ENCODE measurements at places on chromosomes 3 and 15.

DNA sequence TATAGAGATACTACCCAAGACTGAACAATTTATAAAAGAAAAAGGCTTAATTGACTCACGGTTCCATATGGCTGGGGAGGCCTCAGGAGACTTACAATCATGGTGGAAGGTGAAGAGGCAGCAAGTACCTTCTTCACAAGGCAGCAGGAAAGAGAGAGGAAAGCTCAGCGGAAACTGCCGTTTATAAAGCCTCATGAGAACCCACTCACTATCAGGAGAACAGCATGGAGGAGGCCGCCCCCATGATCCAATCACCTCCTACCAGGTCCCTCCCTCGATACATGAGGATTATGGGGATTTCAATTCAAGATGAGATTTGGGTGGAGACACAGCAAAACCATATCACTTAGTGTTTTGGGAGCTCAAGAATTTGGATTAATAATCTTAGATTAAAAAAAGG, 240.2 kb downstream of the UACA start:
- no peak for DNase-seq

DNA sequence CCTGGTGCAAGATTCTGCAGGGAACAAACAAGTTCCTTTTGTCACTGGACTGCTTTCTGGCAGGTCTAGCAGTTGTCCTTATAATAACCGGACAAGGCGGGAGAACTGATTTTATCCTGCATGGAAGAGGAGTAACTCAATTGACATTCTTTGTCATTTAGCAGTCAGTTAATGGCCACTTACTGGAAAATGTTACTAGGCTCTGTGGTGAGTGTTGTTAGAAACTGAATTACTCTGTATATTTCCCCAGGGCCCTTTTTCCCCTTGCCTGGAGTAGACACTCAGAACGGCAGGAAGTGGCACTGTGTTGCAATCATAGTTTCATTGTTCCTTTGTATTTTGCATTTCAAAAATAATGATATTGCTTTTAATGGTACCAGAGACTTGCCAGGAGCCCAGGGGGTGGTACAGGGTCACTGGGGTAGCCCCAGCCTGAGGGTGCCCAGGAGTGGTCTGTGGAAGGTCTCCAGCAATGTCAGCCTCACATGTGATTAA, 318.6 kb upstream of the LRRFIP2 start:
- DNase-seq, result peak; percentile 96

GRCh38 chr15:60009124-60009960, 5.2 kb downstream of the FOXB1 start:
- DNase-seq, result no peak

- peak; percentile 87 for DNase-seq
These were observed 6.4 kb downstream of the CELSR3 start for GRCh38 chr3:48656061-48656840.

DNA sequence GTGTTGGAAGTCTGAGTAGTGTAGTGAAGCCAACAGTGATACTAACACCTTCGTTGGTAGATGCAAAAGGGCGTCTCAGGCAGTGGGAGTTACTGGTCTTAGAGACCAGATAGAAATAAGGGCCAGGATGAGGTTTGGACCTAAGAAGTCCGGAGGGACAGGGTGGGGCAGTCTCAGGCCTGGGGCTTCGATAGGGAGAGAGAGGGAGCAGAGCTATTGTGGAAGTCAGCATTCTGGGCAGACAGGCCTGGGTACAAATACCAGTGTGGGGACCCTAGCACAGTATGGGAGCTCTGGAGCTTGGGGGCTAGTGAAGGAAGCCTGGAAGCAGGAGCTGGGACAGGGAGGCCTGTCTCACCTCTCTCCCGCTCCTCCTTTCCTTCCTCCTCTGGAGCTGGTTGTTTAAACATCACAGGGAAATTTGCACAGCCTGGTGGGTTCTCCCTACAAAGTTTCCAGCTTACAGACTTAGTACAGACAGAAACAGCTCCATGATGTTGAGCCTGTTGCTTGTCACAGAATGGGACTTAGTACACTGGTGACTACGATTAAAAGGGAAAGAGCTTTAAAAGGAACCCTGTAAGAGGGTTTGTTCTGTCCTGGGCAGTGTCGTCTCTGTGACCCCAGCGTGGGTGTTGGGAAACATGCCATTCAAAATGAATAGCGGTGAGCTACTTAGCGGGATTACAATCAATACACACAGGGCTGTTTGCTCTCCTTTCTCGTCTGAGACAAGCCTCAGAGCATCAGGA, 76.4 kb upstream of the TNFAIP8L3 start:
- DNase-seq, result no peak

- DNase-seq, result no peak
These were observed 19.9 kb downstream of the POLR2M start for GRCh38 chr15:57726411-57726810.

GRCh38 chr3:168427835-168428475, 332.2 kb upstream of the GOLIM4 start:
- DNase-seq, result peak; percentile 40

DNA sequence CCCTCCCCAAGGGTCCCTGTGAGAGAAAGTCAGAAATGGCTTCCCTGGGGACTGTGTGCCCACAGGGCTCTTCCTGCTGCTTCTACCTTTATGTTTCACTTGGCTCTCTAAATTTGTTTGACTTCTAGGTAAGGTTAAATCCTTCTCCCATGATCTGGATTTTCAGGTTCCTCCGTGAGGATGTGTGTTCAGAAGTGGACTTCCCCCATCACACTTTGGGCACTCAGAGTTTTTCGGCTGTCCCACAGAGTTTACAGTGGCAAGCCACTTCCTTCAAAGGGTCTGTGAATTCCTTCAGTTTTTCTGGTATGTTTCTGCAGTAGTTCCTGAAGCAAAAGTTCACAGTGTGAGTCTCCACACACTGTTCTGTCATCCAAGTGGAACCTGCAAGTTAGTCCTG, 30.9 kb upstream of the RARB start:
- DNase-seq, result no peak

DNA sequence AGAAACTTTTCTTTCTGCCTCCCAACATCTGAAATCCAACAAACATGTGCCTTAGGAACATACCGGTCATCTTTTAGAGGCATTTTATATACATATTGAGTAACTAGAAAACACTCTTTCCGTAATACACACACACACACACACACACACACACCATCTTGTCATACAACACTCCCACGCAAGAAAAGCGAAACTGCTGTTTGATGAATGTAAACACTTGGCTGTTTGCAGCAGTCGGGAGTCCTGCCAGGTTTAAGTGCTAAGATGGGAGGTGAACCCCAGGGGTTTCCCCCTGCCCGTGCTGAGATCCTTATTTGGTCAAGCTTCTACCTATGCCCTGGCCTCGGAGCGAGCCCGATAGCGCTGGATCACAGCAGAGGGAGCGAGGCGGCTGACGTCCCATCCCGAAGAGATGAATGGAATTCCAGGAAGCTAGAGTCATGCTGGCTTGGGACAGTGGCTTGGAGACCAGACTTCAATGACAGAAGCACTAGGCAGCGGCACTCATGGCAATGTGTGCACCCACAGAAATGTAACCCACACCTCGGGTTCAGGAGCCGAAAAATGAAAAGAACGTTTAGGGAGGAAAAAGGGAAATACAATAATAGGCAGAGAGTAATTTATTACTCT, 1.3 kb upstream of the THBS1 start:
- DNase-seq, result no peak

- no peak for DNase-seq
These were observed 134.6 kb downstream of the PEAK1 start for GRCh38 chr15:77285057-77285997.

- DNase-seq, result no peak
These were observed 381.0 kb downstream of the SOX2 start for GRCh38 chr3:182092662-182093262.

GRCh38 chr3:88742674-88743507, 364.5 kb upstream of the EPHA3 start:
- DNase-seq, result no peak

- no peak for DNase-seq
These were observed 48.5 kb downstream of the ACAA1 start for GRCh38 chr3:38088126-38089078.

DNA sequence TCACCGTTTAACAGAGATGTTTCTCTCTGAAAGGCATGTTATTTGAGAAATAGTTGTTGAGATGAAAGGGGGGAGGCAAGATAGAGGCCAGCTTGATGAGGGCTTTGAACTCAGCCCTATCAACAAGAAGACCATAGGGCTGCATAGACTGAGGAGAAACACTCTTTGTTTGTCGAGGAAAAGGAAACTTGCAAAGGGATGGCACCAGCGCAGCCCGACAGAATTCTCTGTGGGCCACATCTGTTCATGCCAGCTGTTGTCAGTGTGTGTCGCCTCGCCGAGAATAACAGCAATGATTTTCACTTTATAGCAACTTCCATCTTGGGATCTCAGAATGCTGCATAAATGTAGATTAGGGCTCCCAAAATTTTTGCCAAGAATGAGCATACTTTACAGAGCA, 478.3 kb upstream of the TPRG1 start:
- DNase-seq, result no peak

GRCh38 chr3:176087066-176087697, 1110.1 kb downstream of the TBL1XR1 start:
- DNase-seq, result no peak

DNA sequence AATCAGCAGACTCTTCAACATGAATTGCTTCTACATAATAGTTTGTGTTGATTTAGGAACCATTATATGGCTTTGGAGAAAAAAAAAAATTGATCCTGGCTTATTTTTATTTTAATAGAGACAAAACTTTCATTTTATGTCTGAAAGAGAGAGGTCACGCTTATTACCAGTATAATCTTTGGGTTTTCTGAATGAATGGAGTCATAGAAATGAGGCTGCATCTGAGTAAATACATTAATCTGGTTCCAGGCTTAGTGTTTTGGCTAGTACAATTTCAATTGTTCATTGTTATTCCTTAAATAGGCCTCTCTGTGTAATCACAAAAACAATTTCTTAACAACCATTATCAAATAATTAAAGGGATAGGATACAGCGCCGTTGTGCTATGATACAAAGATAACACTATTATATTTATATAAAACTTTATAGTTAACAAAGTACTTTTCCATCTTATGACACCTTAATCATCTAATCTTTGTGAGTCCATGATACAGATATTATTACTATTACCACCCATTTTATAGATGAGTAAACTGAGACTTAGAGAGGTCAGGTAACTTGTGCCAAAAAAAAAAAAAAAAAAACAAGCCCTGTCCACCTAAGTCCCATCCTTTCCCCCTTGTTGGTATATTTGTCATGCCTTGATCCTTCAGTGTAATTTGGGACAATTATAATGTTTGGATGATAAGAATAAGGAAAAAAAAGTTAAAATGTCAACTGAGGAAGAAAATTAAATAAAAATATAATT, 41.8 kb upstream of the GOLM2 start:
- no peak for DNase-seq

DNA sequence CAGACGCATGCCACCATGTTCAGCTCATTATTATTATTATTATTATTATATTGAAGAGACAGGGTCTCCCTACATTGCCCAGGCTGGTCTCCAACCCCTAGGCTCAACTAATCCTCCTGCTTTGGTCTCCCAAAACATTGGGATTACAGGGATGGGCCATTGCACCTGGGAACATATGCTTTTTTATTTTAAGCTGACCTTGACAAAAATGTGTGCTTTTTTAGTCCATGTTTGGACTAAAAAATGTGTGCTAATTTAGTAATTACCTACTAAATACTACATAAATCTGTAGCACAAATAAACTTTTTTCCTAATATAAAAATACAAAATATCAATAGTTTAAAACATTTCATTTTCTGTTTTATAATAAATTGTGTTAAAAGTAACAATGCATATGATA, 693.2 kb downstream of the ROBO1 start:
- no peak for DNase-seq

DNA sequence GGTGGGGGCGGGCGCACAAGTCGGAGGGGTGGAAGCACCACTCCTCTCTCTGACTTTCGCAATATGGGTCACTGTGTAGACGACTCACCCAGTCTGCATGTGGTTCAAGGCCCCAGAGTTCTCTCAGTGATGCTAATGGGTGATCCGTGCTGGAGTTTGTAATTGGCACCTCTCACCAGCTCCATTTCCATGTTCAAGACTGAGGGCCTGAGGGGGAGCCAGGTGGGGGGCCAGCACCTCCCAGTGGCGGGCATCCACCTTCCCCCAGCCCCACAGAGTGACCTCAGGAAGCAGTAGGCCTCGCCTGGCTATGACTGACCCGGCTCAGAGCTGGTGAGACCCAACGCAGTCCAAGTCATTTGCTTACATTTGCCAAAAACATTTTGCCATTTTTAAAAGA, 230.0 kb upstream of the ST8SIA2 start:
- no peak for DNase-seq

DNA sequence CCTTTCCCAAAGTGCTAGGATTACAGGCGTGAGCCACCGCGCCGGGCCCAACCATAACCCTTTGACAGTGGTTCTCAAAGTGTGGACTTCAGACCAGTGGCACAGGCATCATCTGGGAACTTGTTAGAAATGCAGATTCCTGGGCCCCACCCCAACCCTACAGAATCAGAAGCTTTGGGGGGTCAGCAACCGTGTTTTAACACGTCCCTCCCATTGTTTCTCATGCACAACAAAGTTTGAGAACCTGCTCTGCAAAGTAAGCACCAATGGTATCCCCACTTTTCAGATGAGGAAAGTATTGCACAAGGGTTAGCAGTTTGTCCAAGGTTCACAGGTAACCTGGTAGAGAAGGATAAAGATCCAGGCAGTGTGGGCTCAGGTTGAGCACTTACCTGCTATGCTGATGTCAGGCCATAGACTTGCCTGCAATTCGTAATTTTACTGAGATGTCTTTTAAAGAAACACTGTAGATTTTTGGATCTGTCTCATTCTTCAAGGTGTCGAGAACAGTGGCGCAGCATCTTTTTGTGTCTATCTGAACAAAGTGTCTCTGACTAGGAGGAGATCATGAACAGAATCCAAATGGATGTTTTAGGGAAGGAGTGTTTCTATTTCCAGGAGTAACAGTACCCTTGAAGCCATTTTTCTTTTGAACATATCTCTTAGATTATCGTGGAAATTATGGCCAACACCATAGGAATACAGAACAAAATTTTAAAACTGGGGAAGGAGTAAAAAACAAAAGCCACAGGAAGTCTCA, 2.5 kb downstream of the GXYLT2 start:
- DNase-seq, result no peak
